ENCODE measurements at places on chromosomes 12 and 14. TPM values are rescaled to one million over a fixed set of nuclear protein-coding genes. Genes with fewer than 3 reads are reported as not detected.

LRRC10 gene
- not detected for total RNA-seq

GRCh38 chr12:11958221-11959091 is 112.3 kb upstream of the BCL2L14 start:
- no peak for DNase-seq

KERA gene
- total RNA-seq: not detected

GRCh38 chr12:107318556-107318805 is 225.1 kb upstream of the CRY1 start:
- no peak for DNase-seq

DNA sequence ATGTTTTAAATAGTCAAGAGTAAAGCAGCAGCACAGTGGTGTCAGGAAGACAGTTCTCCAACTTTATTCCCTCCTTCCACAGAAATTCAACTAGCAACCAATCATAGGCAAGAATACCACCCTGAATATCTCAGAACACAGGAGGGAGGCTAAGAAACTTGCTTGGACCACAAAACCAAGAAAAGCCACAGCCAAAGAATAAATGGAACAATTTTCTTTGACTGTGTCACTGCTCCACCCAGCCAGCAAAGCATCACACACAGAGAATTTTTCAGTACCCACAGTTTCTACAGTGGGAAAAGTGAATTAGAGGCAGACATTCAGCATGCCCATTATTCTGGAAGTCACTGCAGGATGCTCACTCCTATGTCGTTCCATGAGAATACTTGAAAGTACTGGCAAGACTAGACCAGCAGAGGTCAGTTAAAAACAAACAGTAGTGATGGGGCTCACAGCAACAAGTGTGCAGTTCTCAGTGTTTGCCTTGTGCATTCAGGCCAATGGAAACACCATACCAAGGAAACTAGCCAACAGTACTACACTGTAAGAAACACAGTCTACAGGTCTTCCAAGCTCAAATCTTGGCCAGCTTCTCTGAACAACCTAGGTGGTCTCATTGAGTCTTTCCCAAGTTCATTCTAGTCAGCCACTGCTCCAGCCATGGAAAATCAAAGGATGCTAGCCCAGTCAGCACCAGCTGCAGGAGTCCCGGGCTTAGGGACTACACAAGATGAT is 56.8 kb upstream of the FOXG1 start:
- DNase-seq: no peak

- DNase-seq: no peak
These were observed 143.1 kb downstream of the PCNX1 start for GRCh38 chr14:71050227-71050823.

DNA sequence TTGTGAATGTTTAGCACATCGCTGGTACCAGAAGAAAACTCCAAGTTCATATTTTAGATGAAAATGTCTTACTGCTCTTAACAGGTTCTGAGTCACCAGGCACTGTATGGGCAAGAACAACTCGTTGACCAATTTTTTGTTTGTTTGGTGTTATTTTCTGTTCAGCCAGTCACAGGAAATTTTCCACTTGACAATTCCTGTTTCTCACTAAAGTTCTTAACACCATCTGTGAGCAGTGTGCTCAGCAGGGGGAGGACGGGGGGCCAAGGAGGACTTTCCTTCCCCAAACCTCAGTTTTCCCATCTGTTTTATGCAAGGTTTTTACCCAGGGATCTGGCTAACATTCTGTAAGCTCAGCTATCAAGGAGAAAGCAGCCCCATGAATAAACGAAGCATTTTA is 3.0 kb downstream of the NUAK1 start:
- DNase-seq: no peak

Data from WTC11 (cell line).